Activated naive CD8-positive, alpha-beta T cell treated with anti-CD3 and anti-CD28 coated beads for 36 hours (primary cell): ENCODE measurements at places on chromosomes 7 and 10. TPM values are rescaled to one million over a fixed set of nuclear protein-coding genes. Genes with fewer than 3 reads are reported as not detected.

DNA sequence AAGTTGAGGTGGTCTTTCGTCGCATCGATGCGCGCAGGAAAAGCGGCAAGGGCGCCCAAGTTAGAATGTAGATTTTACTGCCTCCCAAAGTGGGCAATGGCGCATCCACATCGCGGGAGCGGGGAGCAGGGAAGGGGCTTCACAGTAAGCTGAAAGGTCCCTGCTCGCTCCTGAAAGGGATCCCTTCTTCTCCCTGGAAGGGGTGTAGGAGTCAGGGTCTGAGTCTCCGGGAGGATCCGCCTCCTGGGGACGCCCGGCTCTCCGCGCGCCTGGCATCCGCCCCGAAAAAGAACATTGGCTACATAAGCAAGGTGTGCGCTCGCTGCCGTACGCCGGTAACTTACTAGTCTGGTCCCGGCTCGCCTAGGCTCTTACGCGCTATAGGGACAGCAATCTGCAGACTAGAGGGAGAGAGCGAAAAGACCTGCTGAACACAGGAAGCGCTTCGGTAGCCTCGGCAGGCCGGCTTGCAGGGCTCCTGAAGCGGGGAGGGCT lies 804 bp downstream of the UNC5B start:
- H3K4me3 ChIP-seq = peak overlapping the region; percentile 57
- peaks cover 79% of the 10 kb centered on the region for H3K27me3 ChIP-seq
- H3K27ac ChIP-seq = no peak overlapping the region
- no peaks in the 10 kb centered on the region for H3K36me3 ChIP-seq
- peak; percentile 42 for DNase-seq

- H3K4me1 ChIP-seq = no peaks in the 10 kb centered on the region
- no peak overlapping the region for H3K27ac ChIP-seq
- no peak overlapping the region for H3K4me3 ChIP-seq
- H3K27me3 ChIP-seq = peaks cover 18% of the 10 kb centered on the region
Observed at GRCh38 chr10:111231779-111232178, 154.9 kb downstream of the ADRA2A start.

GRCh38 chr7:141312828-141313521 lies 238.2 kb upstream of the AGK start:
- H3K27me3 ChIP-seq = peaks cover under 1% of the 10 kb centered on the region
- no peak overlapping the region for H3K4me3 ChIP-seq
- no peaks in the 10 kb centered on the region for H3K4me1 ChIP-seq
- no peak overlapping the region for H3K27ac ChIP-seq

MSS51 gene
- 0.94 TPM for total RNA-seq

CPN1 gene
- not detected for total RNA-seq
